ENCODE measurements at places on chromosomes 11 and 22.
A peak's percentile ranks its signal among the peaks of the same experiment; 100 is the strongest.

- DNase-seq = peak; percentile 49
These were observed 2.9 kb upstream of the HTATIP2 start for GRCh38 chr11:20360650-20361049.

DNA sequence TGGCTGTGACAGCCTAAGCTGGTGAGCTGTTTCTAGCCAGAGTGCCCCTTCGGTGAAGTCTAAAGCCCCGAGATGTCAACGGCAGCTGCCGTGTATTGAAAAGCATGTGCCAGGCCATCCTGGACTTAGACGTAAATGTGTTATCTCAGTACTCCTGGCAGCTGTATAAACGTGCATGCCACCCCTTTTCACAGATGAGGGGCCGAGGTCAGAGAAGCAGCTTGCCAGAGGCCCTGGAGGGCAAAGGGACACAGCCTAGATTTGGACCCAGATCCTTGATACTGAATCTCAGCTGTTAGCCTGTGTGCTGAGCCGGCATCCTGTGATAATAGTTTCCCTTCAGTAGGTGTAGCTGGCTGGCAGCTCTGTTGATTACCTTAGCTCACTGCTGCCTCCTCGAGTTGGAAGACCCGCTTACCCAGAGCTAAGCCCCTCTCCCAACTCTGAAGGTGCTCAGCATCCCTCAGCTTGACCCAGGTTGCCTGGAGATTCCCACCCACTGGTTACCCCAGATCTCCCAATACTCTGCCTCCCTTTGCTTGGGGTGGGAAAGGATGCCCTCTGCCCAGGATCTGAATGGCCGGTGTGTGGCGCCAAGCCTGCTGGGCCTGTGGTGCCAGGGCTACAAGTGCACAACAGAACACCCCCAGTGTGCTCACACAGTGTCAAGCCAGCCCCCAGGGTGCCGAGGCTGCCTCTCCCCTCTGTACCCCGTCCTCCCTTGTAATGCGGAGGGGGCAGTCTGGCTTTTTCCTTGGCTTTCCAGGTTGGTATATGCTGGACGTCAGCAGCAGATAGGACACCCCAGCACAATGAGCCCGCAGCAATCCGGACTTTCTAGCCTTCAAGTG, 59.8 kb upstream of the WNT7B start:
- DNase-seq = peak; percentile 65

DNA sequence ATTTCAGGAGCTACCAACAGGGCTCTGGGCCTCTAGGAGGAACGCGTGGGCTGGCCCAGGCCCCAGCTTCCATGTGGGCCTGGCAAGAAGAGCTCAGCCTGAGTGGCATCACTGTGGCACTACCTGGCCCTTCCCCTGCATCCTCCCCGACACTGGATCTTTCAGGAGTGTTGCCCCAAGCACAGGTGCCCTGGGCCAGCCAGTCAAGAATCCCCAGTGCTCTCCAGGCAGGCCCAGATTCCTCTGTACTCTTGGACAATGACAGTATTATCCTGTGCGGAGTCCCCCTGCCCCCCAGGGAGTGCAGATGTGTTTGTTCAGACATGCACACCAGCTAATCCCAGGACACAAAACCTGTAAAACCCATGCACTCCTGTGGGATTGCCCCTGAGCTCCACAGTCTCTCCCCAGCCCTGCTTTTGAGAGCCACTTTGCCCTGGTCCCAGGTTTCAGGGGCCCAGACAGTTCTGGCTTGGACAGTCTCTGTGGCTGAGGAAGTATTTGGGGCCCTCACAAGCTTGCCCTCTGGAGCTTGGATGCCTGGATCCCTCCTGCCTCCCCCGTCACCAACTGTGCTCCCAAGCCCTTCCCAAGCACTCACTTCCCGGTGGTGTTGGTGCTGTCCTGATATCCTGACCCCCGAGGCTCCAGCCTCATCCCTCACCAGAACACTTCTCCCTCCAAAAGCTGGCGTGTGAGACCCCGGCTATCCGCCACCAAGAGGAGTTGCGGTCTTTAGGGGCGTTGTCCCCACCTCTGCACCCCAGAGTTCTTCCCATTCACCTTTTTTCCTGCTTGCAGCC, 39.9 kb downstream of the KCNC1 start:
- no peak for DNase-seq

DNA sequence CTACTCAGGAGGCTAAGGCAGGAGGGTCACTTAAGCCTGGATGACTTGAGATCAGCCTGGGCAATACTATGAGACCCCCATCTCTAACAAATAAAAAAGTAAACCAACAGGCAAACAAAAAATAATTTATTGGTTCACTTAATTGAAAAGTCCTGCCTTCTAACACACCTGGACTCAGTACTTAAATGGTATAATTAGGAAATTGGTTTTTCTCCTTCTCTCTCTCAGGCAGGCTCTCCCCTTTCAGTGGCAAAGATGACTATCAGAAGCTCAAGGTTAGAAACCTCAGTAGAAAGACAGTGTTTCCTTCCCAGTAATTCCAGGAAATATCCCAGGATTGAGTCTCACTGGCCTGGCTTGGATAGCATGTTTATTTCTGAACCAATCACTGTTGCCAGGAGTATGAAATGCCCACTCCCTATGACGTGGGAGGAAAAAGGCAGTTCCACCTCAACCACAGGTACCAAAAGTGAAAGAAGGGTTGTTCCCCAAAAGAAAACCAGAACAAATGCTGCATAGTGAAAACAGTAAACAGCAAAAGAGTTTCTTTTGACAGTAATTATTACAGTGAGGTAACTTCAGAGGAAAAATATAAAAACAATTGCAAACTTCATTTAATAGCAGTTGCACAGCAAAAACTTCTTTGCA, 56.3 kb upstream of the SOX6 start:
- DNase-seq = no peak

DNA sequence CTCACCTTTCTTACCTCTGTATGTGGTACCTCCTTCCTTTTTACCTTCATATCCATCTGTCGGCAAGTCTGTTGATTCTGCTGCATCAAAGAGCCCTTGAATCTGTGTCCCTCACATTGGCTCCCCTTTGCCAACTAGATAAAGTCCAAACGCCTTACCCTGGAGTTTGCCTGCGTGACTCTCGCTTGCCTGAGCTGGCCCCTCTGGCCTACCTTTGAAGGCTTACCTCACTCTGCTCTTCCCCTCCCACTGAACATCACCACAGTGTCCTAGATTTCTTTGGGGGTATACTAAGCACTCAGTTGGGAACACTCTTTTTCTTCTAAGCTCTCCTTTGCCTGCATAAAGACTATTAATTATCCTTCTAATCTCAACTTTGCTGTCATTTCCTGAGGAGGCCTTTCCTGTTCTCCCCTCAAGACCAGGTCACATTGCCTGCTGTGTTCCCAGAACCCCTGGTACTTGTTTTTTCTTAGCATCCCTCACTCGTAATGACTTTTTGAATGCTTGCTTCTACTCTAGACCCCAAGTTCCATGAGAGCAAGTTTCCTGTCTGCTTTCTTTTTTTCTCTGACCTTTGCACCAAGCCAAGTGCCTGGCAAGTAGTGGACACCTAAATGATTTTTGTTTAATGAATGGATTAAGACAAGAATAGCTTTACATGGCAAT, 67.8 kb upstream of the ADORA2A start:
- DNase-seq = no peak

GRCh38 chr11:123561431-123561800, 93.0 kb downstream of the SCN3B start:
- no peak for DNase-seq

- no peak for DNase-seq
These were observed 12.0 kb downstream of the P2RY6 start for GRCh38 chr11:73284106-73284505.

GRCh38 chr11:43580735-43581369, 99.7 kb upstream of the HSD17B12 start:
- DNase-seq = no peak

- no peak for DNase-seq
These were observed 200.4 kb downstream of the KIF18A start for GRCh38 chr11:27907530-27907929.

GRCh38 chr11:124285610-124286344, 28.0 kb downstream of the OR8D1 start:
- no peak for DNase-seq

- DNase-seq = no peak
These were observed 21.1 kb downstream of the EIF3F start for GRCh38 chr11:8008212-8008611.

- no peak for DNase-seq
These were observed 79.0 kb downstream of the BUD13 start for GRCh38 chr11:116693593-116694348.
